Astrocyte of the hippocampus (primary cell): ENCODE measurements at places on chromosomes 5 and 9.
A peak's percentile ranks its signal among the peaks of the same experiment; 100 is the strongest.

DNA sequence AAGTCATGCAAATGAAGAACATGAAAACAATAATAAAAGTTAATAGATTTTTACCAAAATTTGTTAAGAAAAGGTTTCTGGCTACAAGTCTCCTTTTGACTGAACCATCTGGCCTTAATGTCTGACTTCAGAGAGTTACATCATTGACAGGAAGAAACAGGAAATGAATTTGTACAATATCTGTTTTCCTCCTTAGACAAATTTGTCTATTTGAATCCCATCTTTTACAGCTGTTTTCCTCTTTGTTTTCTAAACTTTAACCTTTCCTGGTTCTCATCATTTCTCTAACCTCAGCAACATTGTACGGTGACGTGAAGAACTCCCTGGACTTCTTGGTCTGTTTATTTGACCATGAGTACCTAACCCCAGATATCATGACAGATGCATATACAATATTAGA, 567.5 kb upstream of the RIOK2 start:
- no peak for DNase-seq

- DNase-seq: no peak
Observed at GRCh38 chr5:25963251-25964008, 1075.0 kb downstream of the CDH9 start.

DNA sequence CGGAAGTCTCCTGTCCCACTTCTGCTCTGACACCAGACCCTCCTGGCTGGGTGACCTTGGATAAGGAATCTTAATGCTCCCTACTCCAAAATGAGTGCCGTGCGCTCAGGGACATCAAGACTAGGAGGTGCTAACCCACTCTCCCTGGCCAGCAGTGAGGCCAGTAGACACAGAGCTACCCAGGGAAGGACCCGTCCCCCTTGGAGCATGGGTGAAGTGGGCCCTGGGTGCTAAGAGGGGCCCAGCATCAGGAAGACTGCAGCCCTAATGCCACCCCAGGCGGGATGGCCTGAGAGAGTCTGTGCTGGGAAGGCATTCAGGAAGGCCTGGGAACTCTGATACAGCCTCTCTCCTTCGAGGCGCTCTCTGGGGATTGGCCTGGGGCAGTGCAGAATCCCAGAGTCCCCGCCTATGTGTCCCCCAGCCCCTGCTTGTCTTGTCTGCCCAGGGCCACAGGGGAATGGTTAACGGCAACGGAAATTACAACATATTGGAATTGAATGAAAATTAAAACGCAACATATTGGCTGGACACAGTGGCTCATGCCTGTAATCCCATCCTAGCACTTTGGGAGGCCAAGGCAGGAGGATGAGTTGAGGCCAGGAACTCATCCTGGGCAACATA, 29.7 kb upstream of the RNU6ATAC start:
- DNase-seq: no peak

DNA sequence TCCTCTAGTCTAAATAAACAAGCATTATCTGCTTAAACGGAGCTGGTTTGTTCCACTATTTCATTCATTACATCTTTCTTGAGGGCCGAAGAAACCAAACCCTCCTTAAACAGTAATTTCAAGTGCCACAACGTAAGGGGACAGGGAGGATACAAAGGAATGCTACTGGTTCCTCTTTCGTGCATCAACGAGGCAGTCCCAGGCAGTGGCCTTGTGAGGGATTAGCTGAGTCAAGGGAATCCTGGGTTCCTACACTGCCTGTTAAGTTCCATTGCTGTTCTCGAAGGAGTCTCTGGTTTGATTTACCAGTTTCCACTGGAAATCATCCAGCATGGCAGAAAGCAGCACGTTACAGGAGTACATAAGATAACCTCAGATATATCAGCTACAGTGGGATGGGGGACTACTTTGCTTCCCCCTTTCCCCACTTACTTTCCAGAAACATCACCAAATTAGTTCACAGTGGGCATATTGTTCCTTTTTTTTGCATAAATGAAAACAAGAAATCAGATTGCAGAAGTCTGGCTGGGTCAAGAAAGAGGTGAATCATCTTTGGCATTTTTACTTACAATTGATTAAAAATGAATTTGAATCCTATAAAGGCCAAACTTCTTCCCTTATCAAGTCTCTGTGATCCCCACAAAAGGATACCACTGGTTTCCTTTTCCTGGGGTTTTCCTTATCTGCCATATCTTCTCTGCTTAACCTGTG, 2.5 kb upstream of the RANBP3L start:
- no peak for DNase-seq

DNA sequence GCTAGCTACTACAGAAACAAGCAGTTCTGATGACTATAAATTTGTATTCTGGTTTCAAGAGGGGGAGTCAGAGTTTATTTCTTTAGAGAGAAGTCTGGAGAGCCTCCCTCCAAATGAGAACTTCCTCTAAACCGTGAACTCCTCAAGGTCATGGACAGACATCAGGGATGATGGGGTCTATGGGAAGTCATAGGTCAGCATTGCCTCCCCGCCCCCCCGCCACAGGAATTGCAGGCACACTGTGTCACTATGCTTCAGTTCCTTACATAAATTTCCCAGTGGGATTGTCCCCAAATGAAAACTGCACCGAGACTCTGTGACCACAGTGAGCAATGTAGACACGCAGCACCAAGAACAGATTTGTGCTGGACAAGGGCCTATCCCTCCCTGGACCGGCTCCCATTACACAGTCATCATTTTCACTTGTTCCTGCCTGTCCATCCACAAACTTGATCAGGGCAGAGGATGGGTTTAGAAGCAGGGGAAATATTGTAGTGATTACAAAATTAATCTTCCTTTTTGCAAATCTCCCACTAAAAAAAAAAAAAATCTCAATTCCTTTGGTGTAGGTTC, 300.3 kb downstream of the EFNA5 start:
- DNase-seq: no peak

DNA sequence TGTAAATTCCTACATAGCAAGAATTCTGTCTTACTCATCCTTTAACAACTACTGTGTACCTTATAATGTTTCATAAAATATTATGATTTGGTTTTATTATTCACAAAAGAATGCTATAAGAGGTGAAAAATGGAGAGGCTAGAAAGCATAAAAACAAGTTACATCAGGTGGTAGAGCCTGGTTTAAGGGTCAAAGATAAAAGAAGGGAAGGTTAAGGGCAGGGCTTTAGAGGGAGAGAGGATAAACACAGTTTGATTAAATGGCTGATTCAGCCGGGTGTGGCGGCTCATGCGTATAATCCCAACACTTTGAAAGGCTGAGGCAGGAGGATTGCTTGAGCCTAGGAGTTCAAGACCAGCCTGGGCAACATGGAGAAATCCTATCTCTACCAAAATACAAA, 40.4 kb upstream of the HSPB3 start:
- no peak for DNase-seq

GRCh38 chr5:172115541-172115982, 72.5 kb downstream of the STK10 start:
- no peak for DNase-seq

DNA sequence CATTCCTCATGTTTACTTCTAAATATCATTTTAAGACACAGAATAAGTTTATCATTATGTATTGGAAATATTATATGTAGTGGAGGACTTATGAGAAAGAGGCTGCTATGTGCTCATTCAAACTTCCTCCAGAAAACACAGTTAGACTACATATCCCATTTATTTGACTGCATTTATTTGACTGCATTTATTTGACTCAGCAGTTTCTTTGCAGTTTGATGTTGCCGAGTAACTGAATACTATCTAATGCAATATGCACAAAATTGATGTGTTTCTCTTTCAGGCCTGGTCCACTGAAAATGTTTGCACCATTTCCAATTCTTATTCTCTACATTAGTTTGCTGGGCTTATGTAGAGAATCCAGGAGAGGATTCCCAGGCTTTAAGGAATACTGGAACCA, 89.9 kb upstream of the FBN2 start:
- DNase-seq: no peak

DNA sequence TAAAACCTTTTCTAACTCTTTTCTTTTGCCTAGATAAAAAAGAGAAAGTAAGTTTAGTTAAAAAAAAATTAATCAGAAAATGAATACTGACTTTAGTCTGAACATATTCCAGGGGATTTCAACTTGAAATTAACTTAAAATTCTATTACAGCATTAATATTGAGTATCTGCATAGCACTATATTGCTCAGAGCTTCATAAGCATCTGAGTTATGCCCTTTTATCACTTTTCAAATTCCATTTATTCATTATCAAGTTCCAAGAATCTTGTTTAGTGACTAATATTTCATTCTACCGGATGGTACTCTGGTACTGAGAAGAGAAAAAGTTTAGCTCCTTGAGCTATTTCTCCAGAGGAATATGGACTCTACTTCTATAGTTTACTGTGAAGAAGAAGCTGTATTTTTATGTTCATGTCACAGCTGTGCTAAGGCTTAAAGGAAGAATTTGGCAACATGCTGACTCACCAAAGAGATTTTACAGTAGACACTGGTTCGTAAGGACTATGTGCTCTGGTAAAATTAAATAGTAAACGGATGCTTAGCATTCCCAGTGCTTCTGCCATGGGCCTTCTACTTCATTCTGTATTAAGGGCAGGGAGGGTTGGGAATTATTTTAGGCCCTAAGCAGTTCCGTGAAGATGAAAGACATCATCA, 285.2 kb upstream of the SEMA6A start:
- DNase-seq: peak; percentile 9

- no peak for DNase-seq
Observed at GRCh38 chr9:118940473-118940872, 428.8 kb downstream of the BRINP1 start.

GRCh38 chr5:11390291-11390767, 513.9 kb downstream of the CTNND2 start:
- peak; percentile 63 for DNase-seq

GRCh38 chr5:88825584-88826315, 57.2 kb downstream of the MEF2C start:
- DNase-seq: no peak

GRCh38 chr5:111572561-111572960, 60.2 kb upstream of the STARD4 start:
- no peak for DNase-seq

GRCh38 chr5:135140446-135141204, 106.6 kb upstream of the PITX1 start:
- DNase-seq: peak; percentile 24

DNA sequence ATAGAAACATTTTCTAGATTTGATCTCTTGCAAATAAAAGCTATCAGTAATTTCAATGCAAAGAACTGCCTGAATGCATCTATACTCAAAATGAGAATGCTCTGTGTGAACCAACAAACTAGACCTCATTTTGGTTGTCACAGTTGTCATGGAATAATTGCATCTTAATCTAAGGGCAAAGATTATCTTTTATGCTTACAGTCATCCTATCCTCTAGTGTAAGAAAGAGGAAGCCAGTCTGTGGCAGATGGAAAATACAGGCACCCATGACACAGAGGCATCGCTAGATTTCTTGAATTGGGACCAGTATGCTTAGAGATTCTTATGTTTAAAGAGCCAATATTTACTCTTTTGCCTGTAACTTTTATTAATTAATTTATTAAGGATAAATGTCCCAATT, 95.0 kb downstream of the MACIR start:
- DNase-seq: no peak

DNA sequence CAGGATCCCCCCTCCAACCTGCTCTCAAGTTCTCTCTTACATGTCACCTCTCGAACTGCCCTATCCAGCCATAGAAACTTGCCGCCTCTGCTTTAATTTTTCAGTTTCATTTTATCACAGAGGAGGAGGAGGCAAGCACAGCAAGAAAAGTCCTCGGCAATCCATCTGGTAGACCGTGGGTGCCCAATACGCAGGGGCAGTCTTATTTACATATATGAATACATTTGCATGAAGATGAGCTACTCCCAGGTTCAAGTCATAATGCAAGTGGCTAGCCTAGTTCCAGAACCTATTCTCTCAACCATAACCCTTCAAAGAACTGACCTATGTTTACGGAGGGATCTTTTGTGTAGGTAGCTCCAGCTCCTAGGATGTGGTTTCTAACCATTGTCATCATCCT, 223.2 kb upstream of the PANK3 start:
- DNase-seq: no peak

DNA sequence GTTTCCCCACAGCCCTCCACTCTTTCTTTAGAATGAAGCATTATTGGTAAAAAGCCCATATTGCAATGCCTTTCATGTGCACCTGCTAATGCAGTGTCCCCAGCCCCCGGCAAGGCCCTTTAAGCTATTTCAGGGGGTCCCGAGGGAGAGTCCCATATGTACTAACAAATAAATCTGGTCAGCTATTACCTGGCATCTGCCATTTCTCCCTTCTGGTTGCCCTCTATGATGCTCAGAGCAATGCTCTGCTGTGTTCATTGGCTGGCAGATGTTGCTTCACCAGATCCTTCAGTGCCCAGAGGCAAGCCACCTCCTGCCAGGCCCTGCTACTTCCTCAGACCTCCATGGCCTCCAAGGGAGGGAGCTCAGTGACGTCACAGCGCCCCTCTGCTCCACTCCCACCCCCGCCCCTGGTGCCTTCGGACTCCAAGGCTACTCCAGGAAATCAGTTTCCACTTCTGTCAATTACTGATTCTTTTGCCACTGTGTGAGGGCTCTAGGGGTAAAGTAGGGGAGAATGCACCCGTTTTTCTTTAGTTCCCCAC, 201.1 kb upstream of the GLRA1 start:
- no peak for DNase-seq
